ENCODE measurements at places on chromosomes 1 and 21.

DNA sequence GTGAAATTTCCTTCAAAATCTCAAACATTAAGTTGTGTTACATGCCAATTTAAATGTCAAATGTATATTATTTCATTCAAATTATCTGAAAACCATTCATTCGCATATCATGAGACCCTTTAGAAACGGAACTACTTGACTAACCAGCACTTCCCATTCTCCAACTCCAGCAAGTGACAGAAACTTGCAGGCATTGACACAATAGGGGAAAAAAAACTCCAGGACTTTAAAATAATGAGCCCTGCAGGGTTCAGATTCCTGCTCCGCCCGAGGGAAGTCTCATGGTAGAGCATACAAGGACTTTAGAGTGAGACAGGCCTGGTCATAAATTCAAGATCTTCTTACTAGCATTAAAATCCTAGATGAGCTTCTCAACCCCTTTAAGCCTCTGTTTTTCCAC lies 138.9 kb downstream of the NR5A2 start:
- DNase-seq, result no peak

- no peak for DNase-seq
Measured at GRCh38 chr1:66493731-66494130, 40.2 kb upstream of the SGIP1 start.

- peak; percentile 45 for DNase-seq
Measured at GRCh38 chr1:219566951-219567947, 45.7 kb downstream of the ZC3H11B start.

- no peak for DNase-seq
Measured at GRCh38 chr1:184164536-184164935, 113.0 kb downstream of the TSEN15 start.

DNA sequence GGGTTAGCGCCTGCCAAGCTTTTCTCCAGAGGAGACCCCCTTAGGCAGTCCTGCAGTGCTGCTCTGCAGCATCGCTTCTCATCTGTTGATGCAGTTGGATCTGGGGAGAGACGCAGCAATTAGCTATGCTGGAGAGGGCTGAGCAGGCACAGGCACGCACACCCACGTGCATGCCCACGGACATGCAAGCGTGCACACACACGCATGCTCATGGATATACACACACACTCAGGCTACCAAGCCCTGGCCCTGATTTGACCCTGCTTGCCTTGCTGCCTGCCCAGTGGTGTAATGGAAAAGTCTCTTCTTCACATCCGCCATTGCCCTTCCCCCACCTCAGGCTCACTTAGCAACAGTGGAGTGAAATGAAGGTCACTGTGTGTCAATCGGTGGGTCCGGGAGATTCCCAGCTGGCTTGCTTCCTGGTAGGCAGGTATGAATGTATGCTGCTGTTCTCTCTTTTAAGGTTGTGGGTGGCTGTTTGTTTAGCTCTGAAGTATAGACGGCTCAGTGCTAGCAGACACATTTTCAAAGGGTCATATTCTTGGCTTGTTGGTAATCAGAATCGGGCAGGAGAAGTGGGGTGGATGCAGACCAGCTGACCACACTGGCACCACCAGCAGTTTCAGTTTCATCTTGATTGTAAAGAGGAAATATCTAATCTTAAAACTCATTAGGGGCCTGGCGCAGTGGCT lies 9.5 kb downstream of the ATP1B1 start:
- DNase-seq, result no peak

DNA sequence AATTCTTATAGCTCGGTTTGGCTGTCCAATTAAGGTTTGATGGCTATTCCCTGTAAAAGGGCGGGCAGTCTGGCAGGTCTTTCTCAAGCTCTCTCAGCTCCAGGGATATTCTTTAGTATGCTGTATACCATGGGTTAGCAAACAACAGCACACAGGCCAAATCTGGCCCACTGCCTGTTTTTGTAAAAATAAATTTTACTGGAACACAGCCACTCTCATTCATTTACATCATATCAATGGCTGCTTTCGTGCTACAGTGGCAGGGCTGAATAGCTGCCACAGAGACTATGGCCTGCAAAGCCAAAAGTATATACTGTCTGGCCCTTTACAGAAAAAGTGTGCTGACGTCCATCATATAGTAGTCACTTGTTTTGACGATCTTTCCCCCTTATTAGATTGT lies 32.0 kb downstream of the MACO1 start:
- DNase-seq, result peak; percentile 68

DNA sequence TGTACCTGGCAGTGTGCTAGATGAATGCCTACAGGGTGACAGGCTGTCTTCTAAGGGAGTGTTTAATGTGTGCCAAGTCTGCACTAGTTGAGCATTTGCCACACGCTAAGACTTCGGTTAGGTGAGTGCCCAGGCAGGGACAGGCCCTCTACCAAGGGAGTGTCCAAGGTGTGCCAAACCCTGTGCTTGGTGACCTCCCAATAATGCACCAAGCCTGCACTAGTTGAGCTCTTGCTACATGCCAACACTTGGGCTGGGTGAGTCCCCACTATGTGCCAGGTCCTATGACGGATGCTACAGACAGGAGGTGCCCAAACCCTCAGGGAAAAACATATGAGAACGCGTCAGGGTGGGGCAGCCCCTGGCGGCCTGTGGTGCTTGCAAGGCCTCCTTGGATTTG lies 10.8 kb downstream of the SLC6A9 start:
- no peak for DNase-seq
